ENCODE measurements at places on chromosomes 6 and 20.

GRCh38 chr6:68649669-68650068 is 14.6 kb downstream of the ADGRB3 start:
- no peak for DNase-seq

GRCh38 chr6:155604991-155605390 is 149.4 kb upstream of the NOX3 start:
- peak; percentile 9 for DNase-seq

DNA sequence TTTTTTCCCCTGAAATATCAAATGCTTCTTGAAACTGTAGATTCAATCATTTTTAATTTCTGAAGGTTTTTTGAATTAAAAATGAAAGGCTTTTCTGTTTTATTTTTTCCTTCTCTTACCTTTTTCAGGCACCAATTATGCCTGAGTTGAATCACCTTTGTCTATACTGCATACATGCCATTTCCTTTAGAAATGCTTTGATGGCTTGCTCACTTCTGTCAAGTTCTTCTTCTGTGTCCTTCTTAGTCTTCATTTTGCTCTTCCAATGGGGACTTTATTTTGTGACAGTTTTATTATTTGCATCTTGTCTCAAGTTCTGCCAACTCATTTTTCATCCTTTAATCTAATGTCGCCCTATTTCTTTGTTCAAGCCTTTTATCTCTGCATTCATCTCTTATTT is 121.9 kb upstream of the PRL start:
- no peak for DNase-seq

GRCh38 chr20:19601126-19601810 is 156.8 kb upstream of the RIN2 start:
- no peak for DNase-seq

DNA sequence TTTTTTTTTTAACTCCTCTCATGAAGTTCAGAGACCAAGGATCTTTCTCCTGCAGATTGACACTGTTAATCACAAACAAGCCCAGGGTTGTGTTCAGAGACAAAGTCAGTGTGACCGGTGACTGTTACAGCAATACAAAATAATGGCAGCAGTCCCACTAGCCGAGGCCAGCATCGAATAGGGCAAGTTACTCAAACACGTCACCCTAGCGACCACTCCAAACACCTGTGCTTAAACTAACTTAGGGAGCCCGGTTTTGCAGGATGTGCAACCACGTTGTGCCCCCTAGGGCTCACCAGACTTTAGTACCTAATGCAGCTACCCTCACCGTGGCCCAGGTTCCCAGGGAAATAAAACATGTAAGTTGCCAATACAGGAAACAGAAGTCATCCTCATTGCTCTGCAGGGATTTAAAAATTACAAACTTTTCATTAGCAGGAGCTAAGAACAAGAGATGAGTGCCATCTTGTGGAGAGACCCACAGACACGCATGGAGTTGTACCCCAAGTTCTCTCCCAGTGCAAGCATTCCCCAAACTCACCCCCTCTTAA is 38.1 kb downstream of the FAM50B start:
- peak; percentile 43 for DNase-seq

- DNase-seq: no peak
These were observed 118.8 kb downstream of the PHACTR3 start for GRCh38 chr20:59723108-59723500.

GRCh38 chr6:108644252-108644651 is 83.5 kb downstream of the FOXO3 start:
- no peak for DNase-seq

DNA sequence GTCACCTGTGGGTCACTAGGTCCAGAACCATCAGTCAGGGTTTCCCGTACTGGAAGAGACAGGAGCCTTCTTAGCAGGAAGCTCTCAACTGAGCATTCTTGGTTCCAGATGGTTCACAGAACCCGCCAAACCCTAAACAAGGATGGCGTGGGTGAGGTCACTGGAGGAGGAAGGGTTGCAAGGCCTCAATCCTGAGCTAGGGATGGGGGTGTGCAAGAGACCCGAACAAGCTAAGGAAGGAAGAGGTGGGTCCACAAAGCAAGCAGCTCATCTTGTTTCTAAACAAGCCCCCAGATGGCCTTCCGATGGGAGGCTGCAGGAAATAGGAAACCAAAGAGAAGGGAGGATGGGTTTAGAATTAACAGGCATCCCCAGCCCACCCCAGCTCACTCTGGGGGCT is 92.7 kb downstream of the PREX1 start:
- DNase-seq: no peak

DNA sequence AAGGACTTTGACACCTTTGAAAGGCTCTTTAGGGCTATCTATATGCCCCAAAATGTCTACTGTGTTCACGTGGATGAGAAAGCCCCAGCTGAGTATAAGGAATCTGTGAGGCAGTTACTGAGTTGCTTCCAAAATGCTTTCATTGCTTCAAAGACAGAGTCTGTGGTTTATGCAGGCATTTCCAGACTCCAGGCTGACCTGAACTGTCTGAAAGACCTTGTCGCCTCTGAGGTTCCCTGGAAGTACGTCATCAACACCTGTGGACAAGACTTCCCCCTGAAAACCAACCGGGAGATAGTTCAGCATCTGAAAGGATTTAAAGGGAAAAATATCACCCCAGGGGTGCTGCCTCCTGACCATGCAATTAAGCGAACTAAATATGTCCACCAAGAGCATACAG is 65.2 kb downstream of the GCNT2 start:
- no peak for DNase-seq

DNA sequence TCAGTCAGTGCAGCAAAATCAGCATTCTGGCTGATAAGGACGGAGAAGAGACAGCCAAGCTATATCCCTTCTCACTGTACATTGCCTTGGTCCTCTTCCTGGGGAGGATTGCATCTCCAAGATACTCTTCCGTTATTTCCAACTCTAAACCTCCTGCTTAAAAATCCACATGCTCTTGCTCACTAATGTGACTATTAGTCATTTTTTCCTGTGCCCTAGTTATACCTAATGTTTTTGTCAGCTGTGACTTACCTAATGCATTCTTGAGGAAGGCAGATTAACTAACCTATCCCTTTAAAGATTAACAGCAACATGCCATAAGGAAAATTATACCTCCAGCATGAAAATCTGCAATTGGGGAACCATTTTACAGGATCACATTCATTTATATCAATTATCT is 317.6 kb downstream of the BTBD9 start:
- no peak for DNase-seq

GRCh38 chr6:111685526-111685925 is 79.8 kb upstream of the TRAF3IP2 start:
- no peak for DNase-seq

DNA sequence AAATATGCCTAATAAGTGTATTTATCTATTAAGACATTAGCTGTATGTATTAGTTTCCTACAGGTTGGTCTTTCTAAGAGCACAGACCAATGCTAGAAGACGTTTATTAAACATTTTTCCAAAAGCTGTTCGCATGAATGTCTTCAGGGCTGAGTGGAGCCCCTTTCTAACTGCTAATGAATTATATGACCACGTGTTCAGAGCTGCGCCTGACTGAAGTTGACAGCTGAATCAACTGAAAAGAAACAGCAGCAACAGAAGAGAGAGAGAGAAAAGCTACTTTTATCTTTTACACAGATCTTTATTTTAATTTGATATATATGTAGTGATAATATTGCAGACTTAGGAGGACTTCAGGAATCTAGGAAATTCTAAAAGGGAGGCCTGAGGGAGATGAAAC is 75.2 kb upstream of the ARID1B start:
- DNase-seq: no peak

- peak; percentile 95 for DNase-seq
These were observed at the start of gene HINT3 for GRCh38 chr6:125956506-125957390. Gene HINT3, plus strand, starts transcription at chr6:125956770. Its CDS starts 208 bp downstream, at chr6:125956978.

DNA sequence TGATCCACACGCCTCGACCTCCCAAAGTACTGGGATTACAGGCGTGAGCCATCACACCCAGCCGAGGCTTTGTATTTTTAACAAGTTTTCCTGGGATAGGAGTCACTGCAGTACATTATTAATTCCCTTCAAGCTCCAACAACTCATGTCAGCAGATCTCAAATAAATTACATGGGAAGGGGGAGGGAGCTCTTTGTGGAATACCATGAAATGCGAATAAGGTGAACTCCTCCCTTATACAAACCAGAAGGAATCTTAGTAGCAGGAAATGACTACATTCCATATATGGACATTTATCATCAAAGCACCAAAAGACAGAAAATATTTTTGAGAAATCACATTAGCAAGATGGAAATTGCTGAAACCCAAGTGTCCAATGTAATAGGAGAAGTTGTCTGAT is 2.9 kb downstream of the GSS start:
- DNase-seq: no peak

GRCh38 chr6:6918216-6918983 is 189.4 kb upstream of the RREB1 start:
- peak; percentile 30 for DNase-seq

GRCh38 chr20:50873585-50873984 is 57.7 kb downstream of the ADNP start:
- no peak for DNase-seq

- DNase-seq: no peak
These were observed 60.6 kb downstream of the SMOC2 start for GRCh38 chr6:168501561-168501960.

DNA sequence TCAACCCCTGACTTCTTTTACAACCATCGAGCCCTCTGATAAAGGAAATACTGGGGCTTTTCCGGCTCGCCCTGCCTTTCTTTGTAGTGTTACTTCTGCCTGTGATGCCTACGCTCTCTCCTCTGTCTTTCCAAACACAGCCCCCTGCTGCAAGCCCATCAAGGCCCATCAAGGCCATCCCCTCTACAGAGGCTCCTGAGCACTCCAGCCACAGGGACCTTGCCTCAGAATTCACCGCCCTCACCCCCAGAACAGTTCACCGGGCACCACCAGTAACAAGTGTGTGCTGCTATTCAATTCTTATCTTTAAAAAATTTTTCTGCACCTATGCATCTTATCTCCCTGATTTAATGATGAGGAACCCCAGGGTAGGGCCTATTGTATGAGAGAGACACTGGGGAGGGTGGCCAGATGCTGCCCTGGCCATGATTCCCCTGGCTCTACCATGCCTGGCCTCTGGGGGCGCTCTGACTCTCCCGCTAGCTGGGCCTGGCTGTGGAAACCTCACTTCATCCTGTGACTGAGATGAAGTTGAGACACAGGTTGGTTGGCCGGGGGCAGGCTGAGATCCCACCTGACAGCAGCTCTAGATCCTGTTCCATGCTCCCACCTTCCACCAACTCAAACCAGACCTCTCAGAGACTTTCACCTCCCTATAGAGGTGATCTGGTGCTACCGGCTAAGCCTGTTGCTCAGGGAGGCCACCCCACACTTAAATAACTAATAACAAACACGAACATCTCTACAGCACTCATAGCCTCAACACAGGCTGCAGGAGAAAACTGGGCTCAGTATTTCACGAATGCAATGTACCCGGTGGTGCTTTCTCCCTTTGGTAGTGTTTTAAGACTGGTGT is 19.2 kb upstream of the GLP1R start:
- DNase-seq: peak; percentile 59

GRCh38 chr6:29965873-29966601 is 23.7 kb downstream of the HLA-A start:
- DNase-seq: no peak

- no peak for DNase-seq
These were observed 21.5 kb downstream of the PLAGL1 start for GRCh38 chr6:143986463-143987065.

DNA sequence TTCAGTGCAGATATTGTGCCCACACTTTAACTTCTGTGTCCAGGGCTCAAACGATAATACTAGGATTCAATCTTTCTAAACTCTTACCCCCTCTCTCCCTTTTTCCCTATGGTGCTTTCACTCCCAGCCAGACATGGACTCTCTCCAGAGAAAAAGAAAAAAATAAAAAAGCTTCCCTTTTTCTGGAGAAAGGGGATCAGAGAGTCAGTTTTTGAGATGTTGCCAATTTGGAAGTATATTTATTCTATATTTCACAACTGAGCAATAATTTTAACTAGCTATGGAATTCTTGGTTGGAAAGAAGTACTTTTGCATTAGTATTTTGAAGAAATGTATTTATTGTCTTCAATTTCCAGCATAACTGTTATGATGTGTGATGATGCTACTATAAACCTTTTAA is 72.2 kb upstream of the ZFP64 start:
- DNase-seq: no peak

- no peak for DNase-seq
These were observed 540 bp upstream of the RBM24 start for GRCh38 chr6:17280552-17281090.

- no peak for DNase-seq
These were observed 68.8 kb downstream of the RAB44 start for GRCh38 chr6:36766399-36766945.

DNA sequence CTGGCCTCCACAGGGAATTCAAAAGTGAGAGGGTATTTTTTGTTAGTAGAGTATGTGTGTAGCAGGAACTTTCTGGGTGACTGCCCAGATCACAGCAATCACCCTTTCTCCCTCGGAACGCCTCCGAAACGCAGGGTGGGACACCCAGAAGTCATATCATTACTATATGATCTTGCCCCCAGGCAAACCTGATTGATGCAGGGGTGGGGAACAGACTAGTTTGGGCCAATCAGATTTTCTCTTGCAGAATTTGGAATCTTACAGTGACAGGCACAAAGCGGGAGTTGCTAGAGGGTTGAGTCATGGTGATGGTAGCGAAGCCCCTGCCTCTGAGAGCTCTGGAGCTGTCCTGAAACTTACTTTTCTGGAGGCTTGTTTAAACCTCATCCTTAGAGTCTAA is 16.5 kb upstream of the RPN2 start:
- DNase-seq: no peak

DNA sequence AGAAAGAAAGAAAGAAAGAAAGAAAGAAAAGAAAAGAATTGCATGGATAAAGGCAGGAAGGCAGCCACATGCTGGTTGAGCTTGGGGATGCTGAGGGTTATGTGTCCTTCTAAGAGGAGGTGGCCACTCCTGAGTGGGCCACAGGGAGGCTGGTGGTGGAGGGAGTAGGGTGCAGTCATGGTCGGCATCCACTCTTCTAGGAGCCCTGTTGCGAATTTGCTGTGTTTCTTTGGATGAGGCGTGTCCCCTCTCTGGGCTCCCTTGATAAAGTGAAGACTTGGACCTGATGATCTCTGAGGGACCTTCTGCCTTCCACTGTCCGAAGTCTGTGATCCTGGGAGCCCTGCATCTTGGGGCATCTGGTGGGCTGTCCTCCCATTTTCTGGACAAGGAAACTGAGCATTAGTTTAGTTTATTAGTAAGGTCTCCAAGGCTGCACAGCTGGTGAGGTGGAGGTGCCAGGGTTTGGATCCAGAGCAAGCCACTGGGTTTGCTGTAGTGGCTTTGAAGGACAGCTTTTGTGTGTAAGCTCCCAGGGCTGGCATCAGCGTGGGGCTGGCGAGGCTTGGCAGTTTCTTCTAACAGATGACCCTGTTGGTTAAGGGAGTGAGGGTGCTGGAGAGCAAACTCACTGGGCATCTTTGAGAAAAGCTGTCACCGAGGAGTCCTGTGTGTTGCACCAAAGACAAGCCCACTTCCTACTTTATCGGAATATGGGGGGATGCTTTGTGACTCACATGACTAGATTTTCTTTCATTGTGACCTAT is 4.3 kb downstream of the DLGAP4 start:
- DNase-seq: no peak

- peak; percentile 85 for DNase-seq
These were observed 38.2 kb downstream of the MICA start for GRCh38 chr6:31441365-31442267.

Data from AG08396 (cell line).